ENCODE measurements at places on chromosomes 1 and 21.

- DNase-seq: no peak
Observed at GRCh38 chr1:149845416-149845815, 54.0 kb upstream of the BOLA1 start.

- no peak for DNase-seq
Observed at GRCh38 chr1:116203181-116203723, 92.1 kb downstream of the MAB21L3 start.

DNA sequence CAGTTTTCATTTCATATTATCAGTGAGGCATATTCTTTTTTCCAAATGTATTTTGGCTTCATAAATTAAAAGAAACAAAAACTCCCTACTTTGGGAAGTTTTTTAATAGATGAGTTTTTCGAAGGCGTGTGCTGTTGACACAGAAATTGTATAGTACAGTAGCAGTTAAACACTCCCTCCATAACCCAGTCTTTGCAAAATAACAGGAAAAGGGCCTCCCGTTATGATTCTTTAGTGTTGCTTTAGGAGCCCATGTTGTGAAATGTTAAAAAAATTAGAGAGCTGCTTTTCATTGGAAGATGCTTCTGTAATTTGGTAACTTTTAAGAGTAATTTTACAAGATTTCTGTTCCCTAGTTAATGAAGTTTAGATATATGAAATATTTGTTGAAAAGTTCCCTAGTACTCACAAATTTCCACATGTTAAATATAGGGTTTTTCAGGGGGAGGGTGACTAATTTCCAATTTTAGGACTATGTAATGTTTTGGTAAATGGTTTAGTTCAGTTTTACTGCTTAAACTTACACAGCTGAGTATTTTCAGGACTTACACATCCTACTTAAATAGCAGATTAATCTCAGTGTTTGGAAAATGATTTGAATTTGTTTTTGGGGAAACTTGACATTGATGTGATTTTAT lies 2.0 kb downstream of the CAMSAP2 start:
- DNase-seq: no peak

GRCh38 chr1:47201179-47201578 lies 11.3 kb upstream of the PDZK1IP1 start:
- DNase-seq: no peak

GRCh38 chr1:59985911-59986515 lies 59.4 kb upstream of the CYP2J2 start:
- no peak for DNase-seq

DNA sequence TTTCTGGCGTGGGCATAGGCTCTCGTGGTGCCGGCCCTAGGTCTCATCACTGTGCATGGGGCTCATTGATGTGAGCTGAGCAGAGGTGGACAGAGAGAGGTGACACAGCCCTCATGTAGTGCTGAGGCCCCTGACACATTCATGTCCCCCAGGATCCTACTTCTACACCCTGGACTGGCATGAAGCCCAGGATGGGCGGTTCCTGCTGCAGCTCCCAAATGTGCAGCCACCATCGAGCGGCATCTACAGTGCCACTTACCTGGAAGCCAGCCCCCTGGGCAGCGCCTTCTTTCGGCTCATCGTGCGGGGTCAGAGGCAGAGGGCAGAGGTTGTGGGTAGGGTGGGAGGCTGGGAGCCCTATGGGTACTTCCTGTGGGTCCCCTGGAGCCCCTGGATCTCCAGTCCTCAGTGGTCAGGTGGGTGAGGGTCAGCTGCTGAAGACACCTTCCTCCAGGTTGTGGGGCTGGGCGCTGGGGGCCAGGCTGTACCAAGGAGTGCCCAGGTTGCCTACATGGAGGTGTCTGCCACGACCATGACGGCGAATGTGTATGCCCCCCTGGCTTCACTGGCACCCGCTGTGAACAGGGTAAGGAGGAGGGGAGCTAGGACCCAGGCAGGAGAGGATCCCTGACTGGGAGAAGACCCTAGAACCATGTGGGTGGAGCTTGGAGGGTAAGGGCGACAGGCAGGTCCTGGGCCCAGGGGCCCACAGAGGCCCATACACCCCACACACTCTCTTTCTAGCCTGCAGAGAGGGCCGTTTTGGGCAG lies 6.1 kb downstream of the TIE1 start:
- no peak for DNase-seq

GRCh38 chr1:224504297-224505041 lies 69.9 kb upstream of the WDR26 start:
- DNase-seq: no peak

GRCh38 chr1:192147696-192148095 lies 10.6 kb upstream of the RGS18 start:
- DNase-seq: no peak

- DNase-seq: no peak
Observed at GRCh38 chr1:227318853-227319607, 738 bp upstream of the CDC42BPA start.

DNA sequence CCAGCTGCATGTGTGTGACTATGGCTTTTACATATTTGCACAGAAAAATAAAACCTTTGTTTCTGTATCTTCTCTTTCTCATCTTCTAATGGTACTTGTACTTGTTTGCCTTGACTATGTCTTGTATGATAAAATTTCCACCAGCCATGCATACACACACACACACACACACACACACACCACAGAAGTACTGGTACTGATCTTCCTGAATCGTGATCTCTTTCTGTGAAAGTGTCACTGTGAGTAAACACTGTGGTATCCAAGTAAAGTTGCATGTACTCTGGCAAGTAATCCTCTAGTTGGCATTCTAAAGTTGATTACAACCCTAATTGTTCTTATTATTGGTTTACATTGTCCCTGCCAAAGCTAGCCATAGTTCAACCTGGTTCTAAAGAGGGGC lies 176.7 kb downstream of the CRB1 start:
- no peak for DNase-seq

DNA sequence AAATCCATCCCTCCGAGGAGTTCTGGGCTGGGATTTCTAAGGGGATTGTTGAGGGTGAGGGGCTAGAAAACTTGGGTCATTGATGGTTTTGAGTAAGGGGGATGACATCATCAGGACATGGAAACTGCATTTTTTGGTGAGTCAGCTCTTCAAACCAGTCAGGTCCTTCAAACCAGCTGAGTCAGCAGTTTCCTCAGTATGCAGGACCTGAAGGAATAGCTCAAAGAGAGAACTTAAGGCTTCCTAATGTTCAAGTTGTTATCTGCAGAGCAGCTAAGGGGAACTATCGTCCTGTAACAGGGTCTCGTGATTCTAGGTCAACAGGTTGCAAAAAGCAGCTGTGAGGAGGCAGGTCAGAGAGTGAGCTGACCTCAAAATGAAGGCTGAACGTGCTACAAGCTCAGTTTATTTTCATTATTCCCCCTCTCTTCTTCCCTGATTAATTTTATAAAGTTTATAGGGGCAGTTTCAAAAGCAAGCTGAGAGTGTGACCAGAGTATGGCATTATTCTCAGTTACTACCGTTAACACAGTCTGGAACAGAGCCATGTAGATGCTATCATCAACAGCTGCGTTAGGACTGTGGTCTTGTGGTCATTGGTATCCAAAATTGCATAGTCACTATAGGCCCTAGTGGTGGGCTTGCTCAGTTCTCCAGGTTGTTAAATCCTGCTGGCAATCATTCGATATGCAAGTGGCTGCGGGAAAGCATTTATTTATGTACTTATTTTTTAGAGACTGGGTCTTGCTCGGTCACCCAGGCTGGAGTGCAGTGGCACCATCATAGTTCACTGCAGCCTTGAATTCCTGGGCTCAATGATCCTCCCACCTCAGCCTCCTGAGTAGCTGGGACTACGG lies 10.7 kb upstream of the SDC3 start:
- no peak for DNase-seq

GRCh38 chr1:42379794-42380585 lies 602 bp upstream of the RIMKLA start:
- peak; percentile 29 for DNase-seq

- DNase-seq: no peak
Observed at GRCh38 chr21:43318841-43319781, 107.8 kb downstream of the SIK1 start.

- DNase-seq: no peak
Observed at GRCh38 chr1:10319750-10320149, 79.1 kb upstream of the PGD start.

DNA sequence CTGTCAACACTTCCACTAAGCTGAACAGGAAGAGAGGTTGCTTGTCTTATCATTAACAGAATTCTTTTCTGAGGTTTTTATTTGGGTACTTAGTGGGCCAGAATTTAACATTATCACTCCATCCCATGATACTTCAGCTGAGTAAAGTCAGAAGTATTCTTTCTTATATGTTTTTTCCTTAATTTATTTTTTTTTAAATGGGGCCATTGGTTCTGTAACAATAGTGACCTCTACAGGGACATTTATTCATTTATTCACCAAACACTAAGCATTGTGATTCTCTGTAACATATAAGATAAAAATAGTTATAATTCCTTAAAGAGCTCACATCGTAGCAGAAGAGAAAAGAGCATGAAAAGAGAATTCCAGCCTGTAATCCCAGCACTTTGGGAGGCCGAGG lies 9.8 kb downstream of the GREM2 start:
- DNase-seq: no peak

DNA sequence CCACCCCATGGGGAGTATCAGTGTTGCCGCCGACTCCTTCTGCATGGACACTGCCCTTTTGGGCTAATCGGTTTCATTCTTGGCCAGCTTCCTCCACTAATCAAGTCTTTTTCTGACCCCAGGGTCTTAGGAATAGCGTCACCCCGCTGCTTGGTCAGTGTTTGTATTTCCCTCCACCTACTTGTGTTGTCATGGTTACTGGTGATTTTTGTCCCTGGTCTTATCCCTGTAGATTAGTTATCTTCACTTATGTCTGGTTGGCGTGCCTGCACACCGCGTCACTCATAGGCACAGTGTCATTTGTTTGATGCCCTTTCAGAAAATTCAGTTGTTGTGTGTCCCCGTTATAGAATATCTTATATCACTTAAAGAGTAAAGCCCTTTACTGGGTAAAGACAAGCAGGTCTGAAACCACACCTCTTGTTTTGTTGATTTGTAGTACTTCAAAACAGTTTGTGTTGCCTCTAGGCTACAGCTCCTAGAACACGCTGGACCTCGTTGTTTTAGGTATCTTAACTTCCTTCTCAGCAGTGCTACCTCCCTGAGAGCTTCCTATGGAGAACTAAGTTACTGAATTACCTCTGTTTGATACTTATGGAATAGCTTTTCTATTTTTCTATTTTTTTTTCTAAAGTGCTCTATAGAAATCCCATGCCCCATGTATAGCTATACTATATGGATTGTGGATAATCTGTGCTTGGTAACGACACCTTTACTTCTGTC lies 868 bp downstream of the PPP1R12B start:
- DNase-seq: no peak

GRCh38 chr1:115690972-115691371 lies 49.2 kb downstream of the VANGL1 start:
- DNase-seq: no peak

- DNase-seq: no peak
Observed at GRCh38 chr21:33292724-33293123, 26.6 kb downstream of the IL10RB start.

GRCh38 chr1:183742355-183742754 lies 62.6 kb upstream of the RGL1 start:
- DNase-seq: no peak

- no peak for DNase-seq
Observed at GRCh38 chr1:160486453-160486852, 36.6 kb downstream of the SLAMF6 start.

DNA sequence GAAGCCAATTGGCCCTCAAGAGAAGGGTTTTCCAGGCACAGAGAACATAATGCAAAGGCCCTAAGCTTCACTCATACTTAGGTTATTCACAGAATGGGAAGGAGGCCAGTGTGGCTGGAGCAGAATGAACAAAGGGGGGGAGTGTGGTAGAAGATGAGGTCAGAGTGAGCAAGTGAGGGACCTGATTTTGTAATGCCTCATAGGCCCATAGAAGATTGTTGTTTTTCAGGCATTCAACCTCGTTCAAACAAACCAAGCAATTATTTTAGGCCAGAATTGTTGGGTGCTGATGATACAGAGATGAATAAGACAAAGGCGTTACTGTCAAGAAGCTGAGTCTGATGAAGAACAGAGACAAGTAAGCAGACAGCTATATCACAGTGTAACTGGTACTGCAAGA lies 54.5 kb upstream of the RAP1A start:
- no peak for DNase-seq

DNA sequence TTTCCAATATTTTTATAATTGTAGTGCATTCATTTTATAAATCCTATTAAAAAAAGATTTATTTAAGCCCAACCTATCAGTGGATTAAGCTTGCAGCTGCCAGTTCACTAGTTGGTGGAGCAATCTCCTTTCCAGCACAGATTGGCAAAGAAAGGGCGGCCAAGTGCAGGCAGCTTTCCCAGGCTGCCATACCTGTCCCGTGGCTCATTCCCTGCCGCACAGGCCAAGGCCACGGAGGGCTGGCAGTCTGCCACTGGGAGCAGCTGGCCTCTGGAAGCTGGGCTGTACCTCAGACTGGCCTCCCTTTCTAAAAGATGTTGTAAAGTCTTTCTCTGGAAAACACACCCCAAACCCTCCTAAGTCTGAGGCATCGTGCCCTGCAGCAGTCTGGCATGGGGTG lies 74.2 kb downstream of the SIM2 start:
- no peak for DNase-seq

DNA sequence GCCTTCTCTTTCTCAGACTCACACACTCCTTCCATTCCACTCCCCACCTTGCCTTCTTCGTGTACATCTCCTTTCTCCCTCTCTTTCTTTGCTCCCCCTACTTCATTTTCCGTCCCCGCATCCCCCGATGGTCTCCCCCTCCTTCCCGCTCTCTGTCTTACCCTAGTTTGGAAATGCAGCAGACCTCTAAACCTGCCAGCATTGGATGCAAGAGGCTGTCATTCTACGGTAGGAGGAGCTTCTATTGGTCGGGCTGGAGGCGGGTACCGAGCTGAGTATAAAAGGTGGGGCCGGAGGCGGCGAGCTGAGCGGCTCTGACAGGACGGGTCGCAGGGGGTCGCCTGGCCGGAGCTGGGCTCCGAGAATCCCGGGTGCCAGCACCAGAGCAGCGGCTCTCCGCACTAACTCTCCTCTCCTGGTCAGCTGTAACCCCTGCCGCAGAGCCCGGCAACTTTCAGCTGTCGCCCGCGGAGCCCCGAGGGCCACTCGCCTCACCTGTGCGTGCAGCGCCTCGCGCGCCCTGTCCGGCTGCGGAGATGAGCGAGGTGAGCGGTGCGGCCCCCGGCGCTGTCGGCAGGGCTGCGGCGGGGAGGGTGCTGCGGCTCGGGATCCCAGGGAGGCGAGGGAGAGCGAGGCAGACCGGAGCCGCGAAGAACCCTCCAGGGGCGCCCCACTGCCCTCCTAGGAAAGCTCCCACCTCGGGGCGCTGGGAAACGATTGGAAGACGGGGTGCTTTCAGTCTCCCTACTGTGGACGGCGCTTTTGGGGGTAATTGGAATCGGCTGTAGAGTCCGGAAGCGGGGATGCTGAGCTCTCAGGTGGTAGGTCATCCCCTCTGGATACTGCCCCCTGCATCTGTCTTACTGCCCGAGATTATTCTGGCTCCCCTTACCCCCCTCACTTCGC lies at the start of gene PCP4L1:
TSS of gene PCP4L1 (plus strand) at position 307 of the 906 bp plus-strand sequence. CDS start at position 537, 230 bp downstream.
- no peak for DNase-seq

DNA sequence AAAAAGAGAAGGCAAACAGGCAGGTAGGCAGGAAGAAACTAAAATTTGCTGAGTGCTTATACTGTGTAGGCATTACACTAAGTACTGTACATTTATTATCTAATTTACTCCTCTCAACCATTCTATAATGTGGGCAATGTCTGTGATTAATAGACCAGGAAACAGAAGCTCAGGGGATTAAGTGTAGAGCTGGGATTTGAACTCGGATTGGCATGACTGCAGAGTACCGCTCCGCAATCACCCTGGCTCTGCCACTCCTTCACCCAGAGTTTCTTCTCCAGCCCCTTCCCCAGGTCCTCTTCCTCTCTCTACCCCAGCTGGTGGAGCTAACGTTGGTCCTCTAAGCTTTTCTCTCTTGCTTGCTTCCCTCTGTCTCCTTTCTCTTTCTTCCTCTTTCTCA lies 11.5 kb upstream of the S100A2 start:
- no peak for DNase-seq

Measured in stimulated activated naive CD4-positive, alpha-beta T cell treated with Interleukin-2 at 50 U/mL for 16 hours (primary cell).